CD8-positive, alpha-beta T cell (primary cell): ENCODE measurements at places on chromosomes 1 and 21.

DNA sequence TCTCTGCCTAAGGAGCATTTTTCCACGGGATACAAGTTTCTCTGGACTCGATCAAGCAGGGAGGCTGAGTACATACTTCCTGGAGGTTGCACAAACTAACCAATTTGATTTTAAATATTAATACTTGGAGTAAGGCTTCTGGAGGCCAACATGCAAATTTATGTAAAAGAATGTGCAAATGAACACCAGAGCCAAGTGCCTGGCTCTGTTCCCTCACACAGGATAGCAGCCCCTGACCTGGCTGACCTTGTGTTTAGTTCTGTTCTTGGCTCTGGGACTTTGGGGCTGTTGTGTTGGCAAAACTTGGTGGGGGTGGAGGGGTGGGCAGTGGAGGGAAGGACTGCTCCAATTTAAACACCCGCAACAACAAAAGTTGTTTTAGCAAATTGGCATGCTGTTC lies 34.2 kb downstream of the CNIH3 start:
- DNase-seq: no peak

DNA sequence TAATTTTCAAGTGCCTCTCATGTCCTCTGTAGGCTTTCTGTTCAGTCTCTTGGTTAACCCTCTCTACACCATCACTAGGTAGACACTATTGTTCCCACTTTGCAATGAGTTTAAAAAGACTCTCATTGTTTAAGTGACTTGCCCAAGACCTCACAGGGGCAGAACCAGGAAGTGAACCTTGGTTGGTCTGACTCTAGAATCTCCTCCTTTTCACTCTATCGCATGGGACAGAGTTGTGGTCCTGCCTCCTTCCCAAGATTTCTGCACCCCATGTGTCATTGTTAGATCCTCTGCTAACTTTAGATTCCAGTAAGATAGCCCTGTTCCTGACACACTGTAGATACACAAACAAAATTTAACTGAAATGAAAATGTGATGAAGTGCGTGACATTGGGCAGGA lies 481.7 kb upstream of the USP24 start:
- no peak for DNase-seq

GRCh38 chr1:1758692-1759455 lies 19.4 kb downstream of the NADK start:
- DNase-seq: no peak

- no peak for DNase-seq
Measured at GRCh38 chr1:205481218-205481617, 23.3 kb upstream of the CDK18 start.

GRCh38 chr1:197156692-197157091 lies 10.2 kb upstream of the ASPM start:
- DNase-seq: no peak

DNA sequence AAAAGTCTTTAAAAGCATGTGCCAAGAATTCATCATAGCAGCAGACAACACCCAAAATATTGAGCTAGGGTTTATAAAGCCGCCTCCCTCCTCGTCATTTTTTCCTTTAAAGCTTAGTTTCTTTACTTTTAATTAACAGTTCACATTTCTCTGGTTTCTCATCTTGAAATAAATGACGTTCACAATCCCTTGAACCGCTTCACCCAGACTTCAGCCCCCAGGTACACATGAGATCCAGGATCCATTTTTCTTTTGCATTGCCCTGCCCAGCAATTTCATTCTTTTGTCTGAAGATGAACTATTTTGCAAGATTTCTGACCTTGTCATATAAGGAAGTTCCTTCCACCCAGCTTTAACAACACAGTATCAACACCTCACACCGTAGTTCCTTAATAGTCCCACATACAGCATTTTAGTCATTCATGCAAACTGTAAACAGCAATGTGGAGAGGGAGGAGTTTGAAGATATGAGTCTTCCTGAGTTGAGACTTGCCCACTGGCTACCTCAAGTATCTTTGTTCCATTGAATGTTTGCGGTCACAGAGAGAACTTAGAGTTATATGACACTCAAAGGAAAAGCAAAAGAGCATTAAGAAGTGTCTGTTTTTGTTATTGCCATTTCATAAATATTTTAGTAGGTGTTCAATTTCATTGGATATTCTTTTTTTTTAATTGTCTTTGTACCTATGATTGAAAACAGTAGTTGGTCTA lies 35.3 kb upstream of the CACYBP start:
- no peak for DNase-seq

GRCh38 chr1:170885551-170885950 lies 49.8 kb upstream of the MROH9 start:
- no peak for DNase-seq

GRCh38 chr1:10286244-10286643 lies 75.9 kb downstream of the KIF1B start:
- no peak for DNase-seq

DNA sequence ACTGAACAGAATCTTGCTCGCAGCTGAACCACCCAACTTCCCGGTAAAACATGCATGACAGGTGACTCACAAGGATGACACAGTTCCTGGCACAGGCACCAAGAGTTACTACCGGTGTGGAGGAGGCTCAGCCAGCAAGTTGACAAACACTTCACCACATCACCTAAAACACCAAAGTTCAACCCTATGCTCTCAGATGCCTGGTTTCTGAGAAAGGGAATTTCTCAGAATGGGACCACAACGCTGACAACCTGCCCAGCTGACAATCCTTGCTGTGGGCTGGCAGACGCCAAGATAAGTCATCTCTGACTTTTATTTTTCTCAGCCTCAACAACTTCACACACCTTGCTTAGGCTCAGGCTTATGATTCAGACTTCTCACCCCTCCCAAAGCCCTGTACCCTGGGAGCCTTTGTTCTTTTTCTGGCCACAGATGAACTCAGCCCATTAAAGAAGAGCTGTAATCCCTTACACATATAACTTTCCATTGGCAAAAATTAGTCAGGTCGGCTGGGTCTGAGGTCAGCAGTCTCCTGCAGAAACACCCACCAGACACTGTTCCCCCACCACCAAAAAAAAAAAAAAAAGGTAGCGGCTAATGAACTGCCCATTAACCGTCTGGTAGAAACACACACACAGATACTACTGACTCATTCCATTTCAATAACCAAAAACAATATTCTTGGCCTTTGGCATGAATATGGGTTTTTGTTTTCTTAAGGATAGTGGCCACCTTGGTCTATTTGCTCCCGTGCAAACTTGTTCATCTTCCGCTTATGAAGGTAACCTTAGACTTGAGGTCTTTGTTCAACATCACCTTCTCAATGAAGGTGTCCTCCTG lies 10.8 kb upstream of the TIAM1 start:
- DNase-seq: peak; percentile 75

GRCh38 chr1:177926201-177926600 lies 43.7 kb downstream of the SEC16B start:
- DNase-seq: no peak

- no peak for DNase-seq
Measured at GRCh38 chr1:208248991-208249696, 5.0 kb upstream of the PLXNA2 start.

DNA sequence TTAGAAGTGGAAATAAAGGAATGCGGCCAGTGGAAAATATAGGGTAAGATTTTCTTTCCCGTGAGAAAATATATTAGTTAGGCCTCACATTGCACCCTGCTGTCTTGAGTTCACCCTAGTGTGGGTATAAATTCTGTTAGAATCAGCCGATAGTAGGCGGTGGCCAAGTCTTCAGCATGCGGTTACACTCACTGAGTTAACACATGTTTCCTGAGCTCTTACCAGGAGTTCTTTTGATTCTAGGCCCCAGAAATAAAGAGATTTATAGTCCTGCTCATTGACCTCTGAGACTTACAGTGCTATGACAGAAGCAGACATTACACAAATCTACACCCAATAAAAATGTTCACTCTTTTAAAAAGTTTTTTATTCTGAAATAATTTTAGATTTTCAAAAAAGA lies 279.3 kb upstream of the LRRC7 start:
- no peak for DNase-seq

GRCh38 chr1:78045563-78045925 lies 222 bp upstream of the GIPC2 start:
- no peak for DNase-seq

- no peak for DNase-seq
Measured at GRCh38 chr1:109786531-109787021, 22.9 kb upstream of the EPS8L3 start.

GRCh38 chr1:153963850-153964331 lies 554 bp upstream of the SLC39A1 start:
- DNase-seq: no peak

DNA sequence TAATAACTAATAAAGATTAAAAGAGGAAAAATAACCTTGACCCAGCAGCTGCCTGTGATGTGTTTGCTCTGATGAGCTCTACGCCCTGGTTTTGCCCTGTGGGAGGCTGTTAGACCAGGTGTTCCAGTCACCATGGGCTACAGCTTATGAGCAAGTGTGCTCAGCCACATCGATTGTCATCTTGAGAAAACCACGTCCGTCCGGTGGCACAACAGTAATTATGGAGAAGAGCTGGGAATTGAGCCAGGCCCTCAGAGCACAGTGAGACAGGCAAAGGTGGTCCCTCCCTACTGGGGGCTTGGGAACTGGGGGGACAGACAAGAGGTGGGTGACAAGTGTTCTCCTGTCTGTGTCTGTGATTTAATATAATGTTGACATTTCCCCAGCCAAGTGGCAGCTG lies 420.5 kb downstream of the MATN1 start:
- peak; percentile 23 for DNase-seq

- DNase-seq: peak; percentile 69
Measured at GRCh38 chr21:42614396-42614795, 39.0 kb upstream of the PDE9A start.

DNA sequence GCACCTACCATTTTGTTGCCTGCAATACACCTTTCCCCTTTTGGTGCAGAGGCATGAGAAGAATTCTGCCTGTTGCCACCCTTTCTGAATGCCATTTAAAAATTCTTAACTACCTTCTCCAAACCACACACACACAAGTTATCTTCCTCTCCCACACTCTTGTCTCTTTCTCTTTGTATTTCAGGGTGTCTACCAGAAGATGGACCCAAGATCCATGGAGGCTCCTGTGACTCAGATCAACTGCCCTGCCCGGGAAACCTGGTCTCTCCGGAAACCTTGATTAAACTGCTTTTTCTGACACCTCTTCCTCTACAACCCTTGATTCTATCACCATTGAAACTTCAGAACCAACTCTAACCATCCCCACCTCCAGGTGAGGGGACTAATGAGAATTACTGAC lies 2.4 kb upstream of the TARS2 start:
- DNase-seq: no peak

GRCh38 chr1:36300526-36300925 lies 5.6 kb upstream of the SH3D21 start:
- no peak for DNase-seq

DNA sequence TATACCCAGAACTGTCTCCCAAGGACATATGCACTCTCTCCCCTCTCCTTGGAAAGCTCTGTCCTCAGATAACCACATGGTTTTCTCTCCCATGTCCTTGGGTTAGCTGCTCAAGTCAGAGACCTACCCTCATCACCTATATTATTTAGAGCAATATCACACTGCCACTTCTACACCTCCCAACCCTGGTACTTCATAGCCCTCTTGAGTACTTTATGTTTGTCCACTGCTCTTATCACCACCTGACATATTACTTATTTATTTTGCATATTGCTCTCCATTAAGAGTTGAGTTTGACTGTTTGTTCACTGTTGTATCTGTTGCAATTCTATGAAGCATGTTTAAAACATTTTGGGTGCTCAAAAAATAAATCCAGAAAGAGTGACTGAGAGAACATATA lies 126.3 kb upstream of the ATP1B1 start:
- no peak for DNase-seq

DNA sequence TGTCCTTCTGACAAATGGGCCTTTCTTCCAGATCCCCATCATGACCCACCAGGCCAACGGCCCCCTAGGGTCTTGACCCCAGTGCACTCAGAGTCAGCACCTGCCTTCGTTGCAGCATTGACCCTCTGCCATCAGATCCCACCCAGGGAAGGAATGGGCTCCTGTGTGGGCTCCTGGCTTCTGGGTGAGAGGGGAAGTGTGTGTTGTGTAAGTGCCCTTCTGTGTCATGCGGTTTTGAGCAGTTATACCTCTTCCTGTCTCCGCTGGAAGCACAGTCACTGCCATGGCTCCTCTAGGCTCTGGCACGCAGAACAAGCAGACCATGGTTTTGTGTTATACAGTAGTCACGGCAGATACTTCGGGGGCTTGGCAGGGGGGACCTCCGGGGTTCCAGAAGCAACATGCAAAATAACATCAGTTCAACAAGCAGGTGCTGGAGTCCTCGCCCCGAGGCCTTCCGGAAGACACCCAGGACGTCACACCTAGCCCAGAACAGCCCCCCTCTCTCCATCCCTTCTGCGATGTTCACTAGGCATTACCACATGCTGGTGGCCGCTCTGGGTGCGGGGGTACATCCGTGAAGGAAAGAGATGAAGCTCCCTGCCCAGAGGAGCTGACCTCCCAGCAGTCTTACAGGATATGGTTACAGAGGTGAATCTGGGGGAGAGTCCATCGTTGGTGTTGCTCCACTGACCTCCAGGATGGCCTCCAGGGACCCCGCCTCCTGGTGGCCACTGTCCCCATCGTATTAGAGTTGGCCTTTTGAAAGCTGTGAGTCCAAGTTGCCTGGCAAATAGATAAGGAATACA lies 17.4 kb upstream of the KCNAB2 start:
- DNase-seq: peak; percentile 81

DNA sequence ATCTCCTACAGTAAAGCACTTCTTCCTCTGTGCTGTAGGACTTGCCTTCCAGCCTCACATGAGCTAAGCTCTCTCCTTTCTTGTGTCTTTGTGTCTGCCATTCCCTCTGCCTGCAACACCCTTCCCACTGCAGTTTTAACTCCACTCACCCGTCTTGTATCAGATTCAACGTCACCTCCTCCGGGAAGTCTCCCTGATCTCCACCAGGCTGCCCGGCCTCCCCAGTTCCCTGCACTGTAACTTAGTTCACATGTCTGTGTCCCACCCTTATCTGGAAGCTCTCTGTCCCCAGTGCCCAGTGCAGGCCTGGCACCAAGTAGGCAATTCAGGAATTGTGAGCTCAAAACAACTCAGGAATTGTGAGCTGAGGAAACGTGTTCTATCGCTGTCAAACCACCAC lies 96.4 kb downstream of the GLIS1 start:
- DNase-seq: no peak

DNA sequence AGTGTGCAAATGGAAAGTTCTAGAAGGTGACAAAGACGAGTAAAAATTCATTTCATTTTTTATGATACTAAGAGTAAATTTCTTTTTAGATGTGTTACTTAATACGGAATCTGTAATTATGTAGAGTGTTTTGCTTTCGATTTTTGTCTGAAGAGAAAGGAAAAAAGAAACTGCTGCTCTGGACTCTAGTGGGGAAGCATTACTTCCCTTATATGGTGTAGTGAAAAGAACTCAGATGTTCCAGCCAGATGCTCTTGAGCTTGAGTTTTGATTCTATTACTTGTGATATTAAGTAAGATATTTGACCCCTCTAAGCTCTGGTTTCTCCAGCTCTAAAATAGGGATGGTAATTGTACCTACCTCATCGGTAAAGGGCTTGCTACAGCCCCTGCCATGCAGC lies 12.2 kb upstream of the GPR161 start:
- no peak for DNase-seq

- DNase-seq: no peak
Measured at GRCh38 chr1:35398739-35399138, 130.2 kb downstream of the ZMYM4 start.
